ENCODE measurements at places on chromosomes 12 and 14.
A peak's percentile ranks its signal among the peaks of the same experiment; 100 is the strongest.

GRCh38 chr12:459430-460258, at the start of gene B4GALNT3:
Gene B4GALNT3, plus strand, starts transcription at chr12:459939. Its CDS starts 438 bp downstream, at chr12:460377.
- DNase-seq, result peak; percentile 54

- DNase-seq, result peak; percentile 34
These were observed 68.7 kb downstream of the CCDC88C start for GRCh38 chr14:91348845-91349465.

- no peak for DNase-seq
These were observed 26.1 kb downstream of the SERPINA3 start for GRCh38 chr14:94638339-94638738.

- no peak for DNase-seq
These were observed 42.8 kb downstream of the CACNA2D4 start for GRCh38 chr12:1875608-1876007.

DNA sequence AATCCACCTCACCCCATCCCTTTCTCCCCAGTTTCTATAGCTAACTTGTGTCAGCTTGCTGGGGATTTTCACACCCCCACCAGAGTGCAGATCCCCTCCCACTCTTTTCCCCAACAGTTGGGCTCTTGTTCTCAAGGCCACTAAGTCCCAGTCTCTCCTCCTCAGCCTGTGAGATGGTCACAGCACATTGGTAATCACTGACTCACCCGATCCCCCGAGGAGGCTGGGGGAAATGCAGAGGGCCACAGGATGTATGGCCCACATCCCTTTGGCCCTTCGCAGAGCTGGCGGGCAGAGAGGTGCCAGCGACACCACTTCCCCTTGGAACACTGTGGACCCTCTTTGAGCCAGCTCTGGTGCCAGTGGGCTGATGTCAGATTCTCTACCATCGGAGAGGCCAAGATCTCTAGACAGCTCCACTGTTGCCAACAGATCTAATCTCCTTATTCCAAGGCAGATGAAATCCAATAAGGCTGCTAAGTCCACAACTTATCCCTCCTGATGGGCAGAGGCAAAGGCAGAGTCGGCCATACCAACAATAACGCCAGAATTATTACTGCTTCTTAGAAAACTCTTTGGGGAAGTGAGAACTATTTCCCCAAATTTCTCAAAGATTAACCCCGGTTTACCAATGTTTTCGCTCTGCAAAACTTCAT, 1.6 kb downstream of the FMNL3 start:
- peak; percentile 48 for DNase-seq

GRCh38 chr12:105220929-105221290, 15.1 kb downstream of the APPL2 start:
- DNase-seq, result no peak

GRCh38 chr12:104342635-104343249, 39.2 kb downstream of the EID3 start:
- DNase-seq, result no peak

DNA sequence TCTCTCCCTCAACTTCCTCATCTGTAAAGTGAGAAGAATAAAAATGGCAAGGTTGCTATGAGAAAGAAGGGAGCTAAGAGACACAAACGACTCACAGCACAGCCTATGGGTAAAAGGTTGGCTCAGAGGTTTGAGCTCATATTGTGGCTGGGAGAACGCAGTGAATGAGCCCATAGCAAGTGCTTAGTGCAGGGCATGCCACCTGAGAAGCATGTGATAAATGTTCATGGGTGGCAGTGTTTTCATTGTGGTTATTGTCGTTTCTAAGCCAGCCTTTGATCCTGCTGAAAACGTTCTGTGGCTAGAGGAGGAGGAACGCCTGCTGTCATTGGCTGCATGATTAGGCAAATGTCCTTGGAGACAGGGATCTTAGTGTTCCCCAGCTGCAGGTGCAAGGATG, 150.4 kb downstream of the KSR2 start:
- no peak for DNase-seq

- no peak for DNase-seq
These were observed 52.1 kb downstream of the LGMN start for GRCh38 chr14:92696366-92696765.

GRCh38 chr12:11794751-11795150, 145.3 kb downstream of the ETV6 start:
- DNase-seq, result no peak

DNA sequence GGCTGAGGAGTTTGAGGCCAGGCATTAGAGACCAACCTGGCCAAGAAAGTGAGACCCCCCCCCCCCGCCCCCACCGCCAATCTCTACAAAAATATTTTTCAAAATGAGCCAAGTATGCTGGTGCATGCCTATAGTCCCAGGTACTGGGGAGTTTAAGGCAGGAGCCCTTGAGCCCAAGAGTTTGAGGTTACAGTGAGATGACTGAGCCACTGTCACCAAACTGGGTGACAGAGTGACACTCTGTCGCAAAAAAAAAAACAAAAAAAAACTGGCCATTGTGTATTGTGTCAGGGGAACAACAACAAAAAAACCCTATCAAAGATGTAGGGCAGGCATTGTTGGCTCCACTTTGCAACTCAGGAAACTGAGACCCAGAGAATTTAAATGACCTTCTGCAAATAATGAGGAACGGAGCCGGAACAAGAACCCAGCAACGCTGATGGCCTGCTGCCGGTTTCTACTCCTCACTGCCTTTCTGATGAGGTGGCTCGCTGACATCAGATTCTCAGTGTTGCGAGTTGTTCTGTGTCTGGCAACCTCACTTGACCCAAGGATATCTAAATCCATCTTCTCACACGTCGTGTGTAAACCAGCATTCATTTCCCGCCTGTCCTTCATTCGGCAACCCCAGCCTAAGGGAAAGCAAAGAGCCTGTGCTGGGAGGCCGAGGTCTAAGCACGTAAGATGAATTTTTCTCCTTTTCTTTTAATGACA, 195.2 kb upstream of the CRY1 start:
- DNase-seq, result no peak

DNA sequence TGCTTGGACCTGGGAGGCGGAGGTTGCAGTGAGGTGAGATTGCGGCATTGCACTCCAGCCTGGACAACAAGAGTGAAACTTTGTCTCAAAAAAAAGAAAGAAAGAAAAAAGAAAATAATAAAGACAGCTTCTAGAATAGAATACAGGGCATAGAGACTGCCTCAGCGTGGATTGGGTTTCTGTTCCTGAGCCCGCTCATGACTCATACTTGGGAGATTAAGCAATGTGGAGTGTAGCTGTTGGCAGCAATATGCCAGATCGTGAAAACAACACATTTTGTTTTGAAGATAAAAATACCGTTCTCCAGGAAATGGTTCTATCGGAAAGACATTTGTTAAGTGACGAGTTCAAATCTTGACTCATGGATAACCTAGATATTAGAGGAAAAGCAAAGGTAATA, 67.2 kb downstream of the GLT1D1 start:
- DNase-seq, result no peak

DNA sequence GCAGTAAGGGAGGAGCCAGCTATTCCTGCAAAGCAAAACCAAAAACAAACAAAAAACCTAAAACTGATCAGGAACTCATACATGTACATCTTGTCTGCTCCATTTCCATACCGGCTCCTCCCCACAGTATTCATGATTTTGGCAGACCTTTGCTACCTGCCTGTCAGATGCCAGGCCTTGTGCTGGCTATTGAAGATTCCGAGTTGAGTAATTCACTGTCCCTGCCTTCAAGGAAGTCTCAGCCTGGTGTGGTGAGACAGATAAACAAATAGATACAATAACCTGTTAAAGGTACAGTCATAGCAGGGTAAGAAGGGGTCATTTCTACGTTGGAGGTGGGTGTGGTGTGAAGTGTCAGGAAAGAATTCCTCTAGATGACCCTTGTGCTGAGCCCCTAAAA, 42.7 kb downstream of the SUSD6 start:
- DNase-seq, result no peak

DNA sequence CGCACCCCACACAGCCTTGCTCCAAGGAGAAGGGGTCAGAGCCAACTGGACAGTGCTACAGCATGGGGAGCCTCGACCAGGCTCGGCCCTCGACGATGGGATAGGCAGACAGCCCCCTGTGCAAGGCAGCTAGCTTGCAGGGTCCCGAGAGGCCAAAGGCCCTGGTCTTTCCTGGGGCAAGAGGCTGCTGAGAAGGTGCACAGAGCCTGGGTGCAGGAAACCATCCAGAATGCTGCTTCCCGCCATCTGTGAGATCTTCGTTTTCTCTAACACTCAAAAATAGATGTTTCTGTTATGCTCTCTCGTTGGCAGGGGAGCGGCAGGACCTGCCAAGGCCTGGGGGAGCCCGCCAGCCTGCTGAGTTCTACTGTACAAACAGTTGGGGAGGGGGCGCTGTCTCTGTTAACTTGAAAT, 168.0 kb upstream of the RTL1 start:
- no peak for DNase-seq

DNA sequence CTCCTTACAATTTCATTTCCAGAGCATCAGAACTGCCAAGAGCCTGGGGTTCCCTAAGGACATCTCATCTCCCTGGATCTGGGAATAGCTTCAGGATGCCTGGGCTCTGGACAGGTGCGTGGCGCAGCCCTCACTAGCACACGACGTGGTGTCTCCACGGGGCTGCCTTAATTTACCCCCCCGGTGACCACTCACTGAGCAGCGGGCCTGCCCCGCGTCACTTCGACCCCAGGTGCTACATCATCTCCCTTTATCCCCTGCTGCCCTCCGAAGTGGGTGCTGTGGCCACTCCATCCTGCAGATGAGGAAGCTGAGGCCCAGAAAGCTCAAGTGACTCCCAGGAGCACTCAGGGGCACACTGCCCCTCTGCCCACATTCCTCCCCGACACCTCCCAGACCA, 177.8 kb upstream of the SFSWAP start:
- no peak for DNase-seq

DNA sequence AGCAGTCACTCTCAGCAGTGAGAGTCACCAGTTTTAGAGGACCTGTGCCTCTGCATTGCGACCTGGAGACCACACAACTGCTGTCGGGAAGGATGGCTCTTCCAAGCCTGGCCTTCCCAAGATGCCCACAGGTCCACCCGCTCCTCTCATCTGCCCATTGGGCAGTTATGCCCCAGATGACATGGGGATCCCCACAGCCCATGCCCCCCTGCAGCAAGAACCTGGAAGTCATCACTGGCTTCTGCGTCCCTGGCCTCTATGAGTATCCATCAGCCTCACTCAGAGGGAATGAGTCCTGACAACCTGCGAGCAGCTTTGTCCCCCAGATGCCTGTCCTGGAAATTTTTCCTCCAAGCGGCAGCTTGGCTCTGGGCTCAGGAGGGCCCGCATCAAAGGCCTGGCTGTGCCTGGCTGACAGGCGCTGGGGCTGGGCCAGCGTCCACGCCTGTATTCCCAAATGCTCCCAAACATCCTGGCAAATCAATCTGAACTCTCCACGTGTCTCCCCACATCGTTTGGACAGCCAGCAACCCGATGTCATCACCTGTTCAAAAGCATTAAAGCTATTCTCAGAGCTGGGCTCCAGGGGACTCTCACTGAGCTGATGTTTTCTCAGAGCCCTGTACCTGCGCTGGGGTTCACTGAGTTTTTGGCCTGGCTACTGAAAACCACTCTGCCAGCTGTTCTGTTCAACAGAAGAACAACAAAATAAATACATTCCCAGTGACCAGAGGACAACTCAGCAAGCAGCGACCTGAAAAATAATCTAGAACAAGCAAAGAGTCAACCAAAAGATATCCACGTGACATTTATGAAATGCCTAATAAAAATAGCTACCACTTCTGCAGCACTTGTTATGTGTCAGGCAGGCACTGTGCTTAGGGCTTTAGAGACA, 57.8 kb downstream of the CLMN start:
- DNase-seq, result no peak

DNA sequence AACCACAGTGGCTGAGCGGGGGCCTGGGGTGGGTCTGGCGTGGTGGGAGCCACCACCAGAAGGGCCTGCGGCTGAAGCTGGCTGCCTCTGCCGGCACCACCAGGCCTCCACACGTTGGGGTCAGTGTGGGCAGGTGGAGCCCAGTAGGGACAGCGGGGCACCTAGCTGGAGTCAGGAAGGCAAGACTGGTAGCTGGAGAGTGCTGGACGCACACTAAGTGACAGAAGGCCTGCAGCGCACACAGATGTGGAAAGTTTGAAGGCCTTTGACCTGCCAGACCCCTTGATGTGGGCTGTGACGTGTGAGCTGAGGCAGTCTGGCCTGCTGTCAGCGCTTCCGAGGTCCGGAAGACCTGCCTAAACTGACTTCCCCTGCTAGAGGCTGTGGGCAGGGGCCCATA, 26.3 kb downstream of the RIN3 start:
- DNase-seq, result no peak

DNA sequence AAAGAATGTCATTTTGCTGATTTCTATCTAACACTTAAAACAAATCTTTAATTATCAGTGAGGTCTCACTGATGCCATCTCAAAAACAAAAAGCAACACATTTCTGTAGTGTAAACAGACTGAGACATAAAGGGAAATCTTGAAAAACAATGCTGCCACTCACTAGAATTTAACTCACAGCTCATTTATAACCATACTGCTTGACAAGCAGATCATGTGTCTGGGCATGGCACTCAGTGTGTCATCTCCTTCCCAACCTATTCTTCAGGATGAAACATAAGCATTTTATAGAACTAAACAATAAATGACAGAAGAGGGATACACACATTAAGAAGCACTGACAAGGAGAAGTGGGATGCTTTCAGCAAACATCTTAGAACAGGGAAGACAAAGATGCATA, 22.4 kb downstream of the ATF7 start:
- DNase-seq, result no peak

DNA sequence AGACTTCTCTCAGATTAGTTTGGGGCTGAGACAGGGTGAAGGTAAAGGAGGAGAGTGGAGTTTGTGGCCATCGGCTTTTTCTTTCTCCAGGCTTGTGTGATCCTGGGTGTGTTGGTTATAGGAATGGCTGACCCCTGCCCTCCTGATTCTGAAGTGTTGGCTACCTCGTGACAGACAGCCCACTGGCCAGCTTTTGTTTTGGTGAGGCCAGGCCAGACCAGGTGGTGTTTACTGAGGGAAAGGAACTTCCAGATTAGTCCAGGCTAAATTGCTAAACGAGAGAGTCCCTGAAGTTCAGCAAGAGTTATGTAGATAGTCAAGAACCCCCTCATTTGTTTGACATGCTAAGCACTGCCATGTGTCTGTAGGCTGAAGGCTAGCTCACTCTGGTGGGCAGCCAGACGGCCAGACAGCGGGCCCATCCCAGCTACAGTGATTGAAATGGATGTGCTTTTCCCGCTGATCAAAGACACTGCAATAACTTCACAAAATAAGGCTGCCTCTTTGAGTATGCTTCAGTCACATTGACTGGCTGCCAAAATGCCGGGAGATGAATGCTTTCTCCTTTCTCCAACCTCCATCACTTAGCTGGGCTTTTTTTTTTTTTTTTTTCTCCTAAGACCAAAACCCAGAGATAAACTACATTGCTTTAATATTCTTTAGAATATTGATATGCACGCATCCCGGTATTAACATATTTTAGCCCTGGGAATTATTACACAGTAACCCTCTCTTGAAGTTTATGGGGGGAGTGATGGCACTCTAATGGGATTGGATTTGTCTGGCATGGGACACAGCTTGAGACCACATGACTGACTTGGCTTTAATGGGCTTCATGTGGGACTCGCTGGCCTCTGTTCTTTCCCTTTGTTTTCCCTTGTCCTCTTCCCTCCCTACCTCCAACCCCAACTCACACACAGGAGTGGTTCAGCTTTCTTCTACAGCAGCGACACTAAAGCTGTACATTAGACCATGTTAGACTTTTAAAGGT, 76.9 kb downstream of the SMOC1 start:
- DNase-seq, result no peak

GRCh38 chr12:83318386-83319098, 631.8 kb downstream of the TMTC2 start:
- DNase-seq, result no peak

Measured in stimulated activated CD4-positive, alpha-beta T cell treated with anti-CD3 and anti-CD28 coated beads, Interleukin-15, amount 100 ng/mL, for 24 hours (primary cell).